AG10803 (cell line): ENCODE measurements at places on chromosomes 6 and 20.

GRCh38 chr6:22943327-22943726 is 374.0 kb downstream of the HDGFL1 start:
- DNase-seq: no peak

DNA sequence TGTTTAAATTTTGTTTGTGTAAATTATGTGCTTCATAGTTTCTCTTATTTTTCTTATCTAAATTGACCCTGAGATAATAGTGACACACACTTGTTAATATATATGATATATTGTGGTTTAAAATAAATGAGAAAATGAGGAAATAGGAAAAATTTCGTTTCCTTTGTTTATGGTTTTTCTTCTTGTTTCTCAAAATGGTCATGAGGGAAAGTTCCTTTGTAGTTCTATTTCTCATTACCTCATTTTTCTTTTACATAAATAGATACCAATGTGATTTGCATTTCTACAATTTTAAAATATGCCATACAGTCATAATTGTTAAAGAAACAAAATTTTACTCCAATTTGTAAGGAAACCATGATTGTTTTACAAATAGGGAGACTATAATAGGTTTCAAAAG is 9.2 kb downstream of the OR2A4 start:
- DNase-seq: no peak

- DNase-seq: peak; percentile 70
Measured at GRCh38 chr6:127342296-127342945, 988 bp downstream of the ECHDC1 start.

GRCh38 chr6:129153257-129153656 is 270.3 kb downstream of the LAMA2 start:
- no peak for DNase-seq

GRCh38 chr20:43985608-43986316 is 71.1 kb downstream of the TOX2 start:
- DNase-seq: no peak

- DNase-seq: no peak
Measured at GRCh38 chr6:166006900-166007301, 160.8 kb downstream of the TBXT start.

- no peak for DNase-seq
Measured at GRCh38 chr20:62766716-62767115, 29.6 kb upstream of the MRGBP start.
